ENCODE measurements at places on chromosomes 16 and 17.

DNA sequence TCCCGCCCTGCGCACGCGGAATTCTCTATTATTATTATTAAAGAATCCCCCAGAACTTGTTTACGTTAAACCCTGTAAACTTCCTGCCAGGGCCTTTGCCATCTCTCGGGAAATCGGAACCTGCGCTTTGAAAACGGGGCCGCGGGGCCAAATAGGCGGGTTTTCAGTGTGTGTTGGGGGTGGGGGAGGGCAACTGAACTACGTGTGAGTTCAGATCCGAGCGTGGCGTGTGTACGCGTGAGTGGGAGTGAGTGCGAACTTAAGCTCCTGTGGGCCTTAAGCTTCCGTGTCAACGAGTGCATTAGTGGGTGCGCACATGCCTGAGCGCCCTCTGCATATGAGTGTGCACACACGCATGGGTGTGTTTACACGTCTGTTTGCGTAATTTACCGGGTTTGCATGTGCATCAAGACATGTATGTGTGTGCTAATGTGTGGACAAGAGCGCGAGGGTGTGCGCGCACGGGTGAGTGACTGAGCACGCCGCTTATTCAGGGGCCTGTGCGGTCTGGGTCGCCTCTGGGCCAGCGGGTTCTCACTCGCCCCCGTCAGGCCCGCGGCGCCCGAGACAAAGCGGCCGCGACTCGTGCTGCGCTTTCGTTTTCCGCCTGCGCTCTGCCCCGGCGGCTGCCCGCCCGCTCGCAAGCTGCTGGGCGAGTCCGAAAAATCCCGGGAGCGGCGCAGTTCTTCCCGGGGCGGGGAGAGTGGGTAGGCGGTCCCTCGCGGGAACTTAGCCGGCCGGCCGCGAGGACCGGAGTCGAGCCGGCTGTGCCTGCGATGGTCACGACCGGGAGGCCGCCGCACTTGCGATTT lies 1.2 kb upstream of the FOXF1 start:
- peak; percentile 28 for DNase-seq

DNA sequence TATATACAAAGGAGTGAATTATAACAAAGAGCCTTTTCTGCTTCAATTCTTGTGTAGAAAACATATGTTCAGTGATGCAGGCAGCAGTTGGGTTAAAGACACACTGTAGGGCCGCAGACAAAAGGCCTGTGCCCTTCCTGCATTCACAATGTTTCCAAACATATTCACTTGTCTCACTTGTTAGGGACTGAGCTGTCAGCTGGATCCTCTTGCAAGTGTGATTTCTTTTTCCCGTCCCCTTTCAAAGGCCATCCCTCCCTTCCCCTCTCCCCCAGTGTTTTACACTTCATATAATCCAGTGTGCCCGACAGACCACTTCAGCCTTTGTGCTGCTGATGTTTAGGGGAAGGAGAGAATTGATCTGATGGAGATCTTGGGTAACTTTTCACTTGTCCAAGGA lies 217.0 kb downstream of the FTO start:
- DNase-seq, result no peak

- DNase-seq, result no peak
Measured at GRCh38 chr17:69031839-69032238, 28.9 kb downstream of the ABCA9 start.

DNA sequence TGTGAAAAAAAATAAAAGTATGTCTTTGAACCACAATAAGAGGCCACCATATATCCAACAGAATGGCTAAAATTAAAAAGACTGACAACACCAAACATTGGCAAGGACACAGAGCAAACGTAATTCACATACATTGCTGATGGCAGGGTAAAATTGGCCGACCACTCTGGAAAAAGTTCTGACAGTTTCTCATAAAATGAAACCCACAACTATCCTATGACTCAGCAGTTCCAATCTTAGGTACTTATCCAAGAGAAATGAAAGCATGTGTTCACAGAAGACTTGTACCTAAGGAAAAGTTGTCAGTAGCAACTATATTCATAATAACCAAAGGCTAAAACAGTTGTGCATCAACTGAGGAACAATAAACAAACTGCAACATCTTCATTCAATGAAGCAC lies 357.3 kb upstream of the XYLT1 start:
- DNase-seq, result no peak

GRCh38 chr17:27504188-27504995 lies 48.1 kb downstream of the KSR1 start:
- no peak for DNase-seq

DNA sequence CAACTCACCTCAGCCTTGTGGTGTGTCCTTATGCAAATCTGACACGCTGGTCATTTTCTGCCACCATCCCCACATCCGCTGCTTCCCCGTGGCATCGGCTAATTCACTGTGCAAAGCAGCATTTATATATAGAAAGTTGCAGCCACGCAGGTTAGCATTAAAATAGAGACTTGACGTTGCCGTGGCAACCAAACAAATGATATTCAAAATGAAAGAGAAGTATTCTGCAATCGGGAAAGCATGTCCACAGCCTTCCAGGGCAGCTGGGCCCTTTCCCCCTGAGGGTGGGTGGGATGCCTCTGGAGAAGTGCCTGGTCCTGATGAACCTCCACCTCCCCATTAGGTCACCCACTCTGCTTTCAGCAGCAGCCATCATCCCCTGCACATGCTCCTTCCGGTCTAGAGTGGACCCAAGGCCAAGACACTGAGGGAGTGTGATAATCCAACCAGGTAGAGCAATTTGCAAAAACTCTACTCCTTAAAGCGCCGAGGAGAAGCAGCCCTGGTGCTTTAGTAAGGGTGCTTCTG lies 138.7 kb downstream of the GAS7 start:
- DNase-seq, result no peak

- no peak for DNase-seq
Measured at GRCh38 chr16:84893849-84894599, 74.2 kb downstream of the CRISPLD2 start.

DNA sequence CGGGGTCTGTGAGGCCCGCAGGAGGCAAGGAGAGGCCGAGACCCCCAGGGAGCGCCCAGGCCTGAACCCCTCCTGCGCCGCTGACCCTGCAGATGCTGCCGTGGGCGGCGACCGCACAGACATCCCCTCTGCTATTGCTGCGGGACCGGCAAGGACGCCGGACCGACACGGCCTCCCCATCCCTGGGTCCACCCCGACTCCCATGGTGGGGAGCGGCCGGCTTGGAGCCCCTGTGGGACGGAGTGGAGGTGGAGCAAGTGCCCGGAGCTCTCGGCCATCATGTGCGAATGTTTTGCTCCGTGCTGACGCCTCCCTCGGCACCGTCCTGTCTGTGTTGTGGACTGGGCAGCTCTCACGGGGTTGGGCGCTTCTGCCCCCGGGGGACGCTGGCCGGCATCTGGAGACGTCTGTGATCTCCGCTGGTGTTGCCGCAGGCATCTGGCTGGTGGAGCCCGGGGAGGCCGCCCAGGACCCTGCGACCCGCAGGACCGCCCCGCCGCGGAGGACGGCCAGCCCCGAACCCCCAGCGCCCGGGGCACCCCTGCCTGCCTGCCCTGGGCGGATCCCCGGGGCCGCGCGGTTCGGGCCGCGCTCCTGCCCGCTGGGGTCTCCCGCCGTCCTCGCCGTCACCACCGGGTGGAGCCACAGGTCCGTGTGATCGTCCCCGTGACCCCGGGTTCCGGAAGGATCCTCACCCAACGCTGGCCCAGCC lies 12.8 kb upstream of the GNG13 start:
- peak; percentile 45 for DNase-seq

- no peak for DNase-seq
Measured at GRCh38 chr16:69724414-69724873, 1.9 kb downstream of the NQO1 start.

DNA sequence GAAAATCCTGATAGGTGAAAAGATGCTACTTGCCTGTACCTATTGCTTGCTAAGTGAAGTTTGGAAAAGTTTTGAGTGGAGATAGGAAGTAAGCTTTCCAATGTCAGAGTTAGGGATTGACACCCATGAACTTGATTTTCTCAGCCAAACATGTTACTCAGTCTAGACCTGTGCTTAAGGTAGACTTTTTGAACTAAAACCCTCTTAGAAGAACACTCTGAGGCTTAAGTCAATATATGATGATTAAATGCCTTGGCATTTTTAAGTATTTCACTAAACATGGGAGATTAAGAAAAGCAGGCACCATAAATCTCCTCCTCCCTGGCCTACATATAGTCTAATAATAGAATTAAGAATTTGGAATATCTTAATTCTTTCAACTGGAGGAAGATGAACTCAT lies 785.6 kb upstream of the SOX9 start:
- no peak for DNase-seq

DNA sequence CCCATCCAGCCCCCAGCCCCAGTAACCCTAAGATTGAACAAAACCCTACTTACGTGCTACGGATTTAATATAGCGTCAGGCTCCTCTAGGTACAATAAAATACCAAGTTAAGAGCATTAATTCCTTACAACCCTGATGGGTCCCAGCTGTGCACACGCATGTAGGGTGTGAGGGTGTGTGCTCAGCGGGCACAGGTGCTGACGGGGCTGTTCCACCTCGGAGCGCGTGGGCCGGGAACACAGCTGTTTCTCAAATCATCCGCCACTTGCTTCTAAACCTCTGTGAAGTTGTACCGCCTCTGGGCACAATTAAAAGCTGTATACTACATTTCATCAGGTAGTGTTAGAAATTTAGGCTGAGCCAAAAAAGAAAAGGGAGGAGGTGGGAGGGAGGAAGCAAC lies 478.6 kb downstream of the MAF start:
- DNase-seq, result no peak

DNA sequence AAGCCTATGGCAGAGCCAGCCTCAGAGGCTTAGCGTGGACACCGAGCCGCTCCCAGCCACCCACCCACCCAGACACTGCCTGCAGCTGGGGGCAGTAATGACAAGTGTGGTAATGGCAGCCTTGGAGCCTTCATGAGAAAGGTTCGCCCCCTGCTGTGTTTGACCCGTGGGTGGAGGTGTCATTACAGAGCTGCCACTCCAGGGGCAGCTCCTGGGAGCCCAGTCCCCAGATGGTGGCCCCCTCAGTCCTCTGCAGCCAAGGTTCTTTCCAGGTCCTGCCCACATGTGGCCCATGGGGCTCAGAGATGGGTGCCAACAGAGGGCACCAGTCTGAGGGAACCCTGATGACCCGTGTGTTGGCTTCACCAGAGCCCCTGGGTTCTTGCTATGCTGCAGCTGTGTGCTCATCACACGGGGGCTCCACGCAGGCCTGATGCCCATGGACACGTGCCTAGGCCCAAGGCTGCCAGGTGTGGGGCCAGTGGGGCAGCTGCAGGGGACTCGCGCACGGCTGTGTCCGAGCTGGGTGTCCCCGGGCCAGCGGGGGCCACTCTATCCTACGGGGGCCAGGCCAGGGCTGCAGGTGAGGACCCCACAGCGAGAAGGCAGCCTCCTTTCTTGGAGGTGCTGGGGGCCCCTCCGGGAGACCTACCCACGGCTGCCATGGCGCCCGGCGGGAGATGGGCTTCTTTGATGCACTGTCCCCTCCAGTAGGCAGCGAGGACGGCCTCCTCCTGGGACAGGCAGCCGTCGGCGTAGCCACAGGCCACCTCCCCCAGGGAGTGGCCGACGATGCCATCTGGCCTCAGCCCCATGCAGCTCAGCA lies 8.1 kb downstream of the FASN start:
- no peak for DNase-seq

DNA sequence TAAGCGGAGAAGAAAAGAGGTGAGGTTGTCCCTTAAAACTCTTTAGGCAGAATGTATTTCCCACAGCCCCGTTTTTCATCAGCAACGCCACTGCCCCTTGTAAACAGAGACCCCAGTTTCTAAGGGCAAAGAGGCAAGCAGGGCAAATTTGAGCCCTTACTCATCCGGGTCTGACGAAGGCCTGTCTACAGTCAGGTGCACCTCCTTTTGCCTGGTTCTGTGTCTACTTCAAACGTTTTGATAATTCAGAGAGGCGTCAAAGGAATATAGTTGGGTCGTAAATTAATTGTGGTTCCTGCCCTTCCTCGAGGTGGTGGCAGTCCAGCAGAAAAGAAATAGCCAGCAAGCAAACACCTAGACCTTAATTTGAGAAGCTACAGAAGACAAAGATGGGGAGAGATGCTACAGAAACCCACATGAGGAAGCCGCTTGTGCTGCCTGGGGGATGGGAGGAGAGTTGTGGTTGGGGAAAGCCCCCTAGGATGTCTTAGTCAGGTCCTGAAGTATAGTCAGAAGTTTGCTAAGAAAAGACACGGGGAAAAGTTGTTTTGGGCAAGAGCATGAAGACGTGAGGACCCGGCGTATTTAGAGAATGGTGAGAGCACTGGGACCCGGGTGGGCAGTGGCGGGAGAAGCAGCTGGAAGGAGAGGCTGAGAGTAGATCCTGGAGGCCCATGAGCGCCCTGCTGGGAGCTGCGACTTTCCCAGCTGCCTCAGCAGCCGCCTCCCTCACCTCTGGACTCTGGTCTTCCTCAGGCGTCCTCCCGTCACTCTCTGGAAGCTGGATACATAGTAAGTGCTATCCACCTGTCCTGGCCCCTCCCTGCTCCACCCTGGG lies 2.4 kb downstream of the FBRS start:
- peak; percentile 82 for DNase-seq

DNA sequence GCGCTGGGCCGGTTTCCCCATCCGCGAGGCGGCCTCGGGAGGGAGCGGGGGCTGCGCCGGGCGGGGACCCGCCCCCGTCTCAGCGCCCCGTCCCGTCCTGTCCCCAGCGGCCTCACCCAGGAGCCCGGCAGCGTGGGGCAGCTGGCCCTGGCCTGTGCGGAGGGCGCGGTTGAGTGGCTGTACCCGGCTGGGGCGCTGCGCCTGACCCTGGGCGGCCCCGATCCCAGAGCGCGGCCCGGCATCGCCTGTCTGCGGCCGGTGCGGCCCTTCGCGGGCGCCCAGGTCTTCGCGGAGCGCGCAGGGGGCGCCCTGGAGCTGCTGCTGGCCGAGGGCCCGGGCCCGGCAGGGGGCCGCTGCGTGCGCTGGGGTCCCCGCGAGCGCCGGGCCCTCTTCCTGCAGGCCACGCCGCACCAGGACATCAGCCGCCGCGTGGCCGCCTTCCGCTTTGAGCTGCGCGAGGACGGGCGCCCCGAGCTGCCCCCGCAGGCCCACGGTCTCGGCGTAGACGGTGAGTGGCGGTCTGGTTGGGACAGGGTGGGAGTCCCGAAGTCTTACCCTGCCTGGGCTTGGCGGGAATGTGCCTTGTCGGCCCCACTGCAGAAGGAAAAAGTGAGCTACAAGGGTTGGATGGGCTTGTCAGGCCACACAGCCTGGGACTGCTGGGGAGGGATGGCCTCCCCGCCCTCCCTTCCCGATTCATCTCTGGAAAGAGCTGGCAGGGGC lies 720 bp downstream of the METRN start:
- no peak for DNase-seq

DNA sequence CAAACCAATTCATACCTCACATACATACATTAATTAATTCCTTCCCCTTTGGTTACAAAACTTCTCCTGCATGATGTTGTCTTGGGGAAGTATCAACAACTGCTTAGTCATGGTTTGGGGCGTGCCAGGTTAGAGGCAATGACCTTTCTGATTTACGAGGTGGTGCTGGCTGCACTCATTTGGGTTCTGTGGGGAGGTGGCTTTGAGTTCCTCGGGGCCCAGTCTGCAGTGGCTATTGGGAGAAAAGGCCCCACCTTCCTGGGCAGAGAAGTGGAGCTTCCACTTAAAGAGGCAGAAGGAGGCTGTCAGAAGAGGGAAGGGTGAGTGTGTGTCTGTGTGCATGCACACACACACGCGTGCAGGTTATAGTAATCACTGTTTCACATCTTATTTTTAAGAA lies 10.2 kb upstream of the ETV4 start:
- no peak for DNase-seq

GRCh38 chr16:14193316-14193871 lies 122.3 kb downstream of the MRTFB start:
- DNase-seq, result peak; percentile 38

- peak; percentile 30 for DNase-seq
Measured at GRCh38 chr17:40490289-40490853, 11.1 kb downstream of the TNS4 start.

- no peak for DNase-seq
Measured at GRCh38 chr17:36135465-36135864, 31.8 kb downstream of the CCL4 start.

GRCh38 chr16:59122262-59122537 lies 388.1 kb upstream of the GOT2 start:
- no peak for DNase-seq

Measured in activated CD4-positive, alpha-beta memory T cell treated with anti-CD3 and anti-CD28 coated beads, Interleukin-2, amount 10 ng/mL, durations not matched to agents 7 days and 5 days (primary cell).